T-cell (primary cell): ENCODE measurements at places on chromosomes 12 and 14. TPM values are rescaled to one million over a fixed set of nuclear protein-coding genes. Genes with fewer than 3 reads are reported as not detected.

The PPP4R3A gene
- total RNA-seq: 186 TPM

The TSPAN19 gene
- total RNA-seq: not detected

The IL23A gene
- total RNA-seq: 19.9 TPM

The RDH12 gene
- not detected for total RNA-seq

The SLC38A2 gene
- 228 TPM for total RNA-seq

The HOXC13 gene
- total RNA-seq: not detected

DNA sequence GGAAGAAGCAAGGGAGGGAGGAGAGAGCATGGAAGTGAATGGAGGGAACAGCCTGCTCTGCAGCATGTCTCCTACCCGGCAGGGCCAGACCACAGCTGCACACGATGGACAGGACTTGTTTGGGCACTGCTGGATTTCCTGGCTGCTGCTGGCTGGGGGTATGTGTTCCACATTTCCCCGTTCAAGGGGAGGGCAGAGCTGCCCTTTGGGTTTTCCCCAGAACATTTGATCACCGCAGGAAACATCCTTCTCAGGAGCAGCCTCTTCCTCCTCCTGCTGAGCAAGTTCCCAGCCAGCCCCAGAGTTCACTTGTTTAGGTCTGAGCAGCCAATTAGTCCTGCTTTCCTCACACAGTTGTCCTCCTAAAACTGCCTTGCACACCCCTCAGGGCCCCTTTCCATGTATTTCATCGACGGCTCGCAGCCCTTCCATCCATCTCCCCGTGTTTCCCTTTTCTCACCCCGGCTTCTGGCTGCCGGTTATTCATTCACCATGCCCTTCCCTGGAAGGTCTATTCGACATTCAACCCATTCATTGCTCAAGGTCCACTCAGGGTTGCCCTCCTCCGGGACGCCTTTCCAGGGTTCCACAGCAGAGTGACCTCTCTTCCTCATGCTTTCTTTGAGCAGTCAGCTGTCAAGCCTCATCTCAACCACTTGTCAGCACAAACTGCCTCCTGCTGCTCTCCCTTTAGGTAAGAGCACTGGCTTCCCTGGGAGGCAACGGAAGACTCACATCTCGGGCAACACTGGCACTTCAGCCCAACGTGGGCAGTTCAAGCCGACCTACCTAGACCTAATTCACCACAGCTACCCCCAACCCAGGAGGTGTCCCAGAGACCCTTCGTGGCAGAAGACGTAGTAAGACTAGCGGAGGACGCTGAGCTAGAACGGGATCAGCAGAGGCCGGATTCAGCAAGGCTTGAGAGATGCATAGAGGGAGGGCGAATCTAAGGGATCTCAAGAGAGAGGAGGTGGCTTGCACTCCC lies 20.1 kb upstream of the ANO2 start:
- DNase-seq: no peak
- H3K36me3 ChIP-seq: no peaks in the 10 kb centered on the region
- H3K4me3 ChIP-seq: no peak overlapping the region
- H3K27me3 ChIP-seq: peaks cover 35% of the 10 kb centered on the region
- H3K27ac ChIP-seq: no peak overlapping the region
- no peaks in the 10 kb centered on the region for H3K4me1 ChIP-seq

DNA sequence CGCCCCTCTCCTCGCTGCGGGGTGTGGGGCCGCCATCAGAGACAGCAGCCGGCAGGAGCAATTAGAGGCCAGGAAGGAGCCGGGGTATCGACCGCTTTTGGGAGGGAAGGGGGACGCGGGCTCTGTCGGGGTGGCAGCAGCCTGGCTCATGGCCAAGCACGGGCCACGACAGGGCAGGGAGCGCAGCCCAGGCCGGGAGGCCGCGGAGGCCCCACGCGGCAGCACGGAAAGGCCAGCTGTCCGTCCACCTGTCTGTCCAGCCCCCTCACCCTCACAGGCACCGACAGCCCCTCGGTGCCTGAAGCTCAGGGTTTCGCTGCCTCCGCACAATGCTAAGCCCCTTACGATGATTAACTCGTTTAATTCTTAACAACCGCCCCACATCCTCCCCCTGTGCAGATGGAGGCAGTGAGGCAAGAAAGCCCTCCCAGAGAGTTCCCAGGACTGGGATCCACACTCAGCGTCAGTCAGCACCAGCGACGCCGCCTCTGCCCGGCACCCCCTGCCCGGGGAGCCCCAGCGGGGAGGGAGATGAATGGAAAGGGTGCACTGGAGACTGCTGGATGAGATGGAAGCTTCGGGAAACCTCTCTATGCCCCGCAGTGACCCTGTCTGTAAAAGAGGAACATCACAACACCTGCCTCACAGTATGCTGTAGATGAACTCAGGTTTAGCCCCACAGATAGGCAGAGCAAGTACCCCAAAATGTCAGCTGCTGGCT lies 23.7 kb downstream of the NCOR2 start:
- peaks cover 66% of the 10 kb centered on the region for H3K4me1 ChIP-seq
- H3K4me3 ChIP-seq: no peak overlapping the region
- no peaks in the 10 kb centered on the region for H3K36me3 ChIP-seq
- H3K27me3 ChIP-seq: no peaks in the 10 kb centered on the region

DNA sequence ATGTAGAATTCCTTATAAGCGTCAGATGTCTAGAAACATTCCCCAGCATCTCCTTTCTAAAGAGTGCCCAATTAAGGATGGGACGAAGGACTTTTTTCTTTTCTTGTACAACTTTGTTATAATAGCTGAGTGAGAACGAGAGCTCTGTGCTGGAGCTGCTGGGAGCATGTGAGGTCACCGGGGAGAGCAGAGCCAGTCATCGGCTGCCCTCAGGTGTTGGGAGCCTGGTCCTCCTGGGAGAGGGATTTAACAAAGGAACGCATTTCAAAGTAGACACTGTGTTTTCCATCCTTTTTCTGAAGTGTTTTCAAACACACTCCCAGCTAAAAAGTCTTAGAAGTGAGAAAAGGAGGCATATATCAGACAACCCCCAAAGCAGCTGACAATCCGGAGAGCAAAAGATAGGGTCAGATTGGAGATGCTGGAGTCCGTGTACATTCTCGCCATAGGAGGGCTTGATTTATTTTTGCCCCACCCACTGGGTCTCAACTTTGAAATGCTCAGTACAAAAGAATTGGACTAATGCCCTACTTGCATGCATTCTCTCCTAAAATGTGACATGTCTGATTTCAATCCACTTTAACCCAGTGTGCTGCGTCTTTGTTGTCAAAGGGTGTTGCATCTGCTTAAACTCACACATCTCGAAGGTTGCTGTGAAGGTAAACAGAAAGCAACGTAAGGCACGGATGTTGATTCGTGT lies 50.8 kb upstream of the PIWIL1 start:
- H3K4me3 ChIP-seq: no peak overlapping the region
- no peak for DNase-seq
- H3K27ac ChIP-seq: no peak overlapping the region
- H3K36me3 ChIP-seq: no peaks in the 10 kb centered on the region

DNA sequence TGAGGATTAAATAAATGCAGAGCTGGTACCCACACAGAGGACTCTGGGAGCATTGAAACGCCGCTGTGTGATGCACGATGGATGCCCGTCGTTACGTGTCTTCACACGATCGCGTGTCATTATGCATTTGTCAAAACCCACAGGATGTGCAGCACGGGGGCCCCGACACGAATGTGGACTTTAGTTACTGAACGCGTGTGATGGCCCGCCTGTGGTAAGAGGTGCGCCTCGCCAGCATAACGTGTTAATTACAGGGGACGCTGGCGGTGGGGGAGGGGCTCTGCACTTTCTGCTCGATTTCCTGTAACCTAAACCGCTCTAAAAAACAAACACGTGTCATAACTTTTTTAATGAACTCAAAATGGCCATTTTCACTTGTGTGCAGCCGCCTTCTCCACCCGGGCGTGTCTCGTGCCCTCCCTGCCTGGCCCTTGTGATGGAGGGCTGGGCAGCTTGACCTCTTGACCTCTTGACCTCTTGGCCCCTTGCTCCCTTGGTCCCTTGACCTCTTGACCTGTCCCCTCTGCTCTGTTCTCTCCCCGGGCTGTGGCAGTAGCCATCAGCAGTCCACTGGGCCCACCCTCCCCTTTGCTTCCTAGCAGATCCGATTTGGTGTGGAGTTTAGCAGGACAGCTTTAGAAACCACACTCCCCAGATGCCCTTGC lies 33.7 kb upstream of the GALNT9 start:
- H3K27me3 ChIP-seq: peaks cover 5% of the 10 kb centered on the region
- no peak for DNase-seq
- no peak overlapping the region for H3K4me3 ChIP-seq
- no peak overlapping the region for H3K27ac ChIP-seq
- H3K4me1 ChIP-seq: no peaks in the 10 kb centered on the region
